Posterior vena cava (tissue), 2 donors: ENCODE measurements at places on chromosomes 2 and 18. TPM values are rescaled to one million over a fixed set of nuclear protein-coding genes. Genes with fewer than 3 reads are reported as not detected.

CD8B gene
- 0.37 TPM for total RNA-seq

MAB21L4 gene
- not detected for total RNA-seq

KDSR gene
- 54.2 TPM for total RNA-seq

SEPTIN10 gene
- total RNA-seq, result 115 TPM

ZNF513 gene
- total RNA-seq, result 15.6 TPM

TMEM17 gene
- 1.5 TPM for total RNA-seq

SPHKAP gene
- not detected for total RNA-seq
